ENCODE measurements at places on chromosomes 2 and 18.

DNA sequence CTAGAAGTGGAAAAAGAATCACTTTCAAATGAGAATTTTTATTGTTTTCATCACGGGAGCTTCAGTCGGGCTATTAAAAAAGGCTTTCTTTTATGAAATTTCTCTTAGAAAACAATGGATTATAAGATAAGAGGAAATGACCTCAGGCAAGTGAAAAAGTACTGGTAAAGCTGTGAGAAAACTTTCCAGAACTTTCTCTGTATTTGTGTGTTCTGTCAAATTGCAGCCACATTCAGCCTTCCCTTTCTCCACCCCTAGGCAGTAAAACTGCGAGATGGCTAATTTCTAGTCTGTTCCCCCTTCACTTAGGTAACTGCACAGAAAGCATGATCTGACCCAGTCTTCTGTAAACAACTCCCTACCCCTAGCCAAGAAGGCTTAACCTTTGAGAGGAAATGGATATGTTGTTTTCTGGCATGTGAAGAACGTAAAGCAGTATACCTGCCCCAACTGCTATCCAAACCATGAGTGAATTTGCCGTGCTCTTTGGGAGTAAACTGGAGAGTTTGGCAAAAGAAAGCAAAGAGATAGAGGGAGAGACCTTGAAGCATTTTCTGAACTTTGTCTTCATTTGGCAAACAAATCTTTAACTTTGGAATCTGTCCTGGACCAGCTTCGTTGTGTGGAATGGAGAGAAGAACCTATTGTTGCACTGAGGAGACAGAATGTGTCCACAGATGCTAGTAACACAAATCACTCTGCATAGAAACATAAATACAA, 105.4 kb downstream of the ETAA1 start:
- no peak for DNase-seq

DNA sequence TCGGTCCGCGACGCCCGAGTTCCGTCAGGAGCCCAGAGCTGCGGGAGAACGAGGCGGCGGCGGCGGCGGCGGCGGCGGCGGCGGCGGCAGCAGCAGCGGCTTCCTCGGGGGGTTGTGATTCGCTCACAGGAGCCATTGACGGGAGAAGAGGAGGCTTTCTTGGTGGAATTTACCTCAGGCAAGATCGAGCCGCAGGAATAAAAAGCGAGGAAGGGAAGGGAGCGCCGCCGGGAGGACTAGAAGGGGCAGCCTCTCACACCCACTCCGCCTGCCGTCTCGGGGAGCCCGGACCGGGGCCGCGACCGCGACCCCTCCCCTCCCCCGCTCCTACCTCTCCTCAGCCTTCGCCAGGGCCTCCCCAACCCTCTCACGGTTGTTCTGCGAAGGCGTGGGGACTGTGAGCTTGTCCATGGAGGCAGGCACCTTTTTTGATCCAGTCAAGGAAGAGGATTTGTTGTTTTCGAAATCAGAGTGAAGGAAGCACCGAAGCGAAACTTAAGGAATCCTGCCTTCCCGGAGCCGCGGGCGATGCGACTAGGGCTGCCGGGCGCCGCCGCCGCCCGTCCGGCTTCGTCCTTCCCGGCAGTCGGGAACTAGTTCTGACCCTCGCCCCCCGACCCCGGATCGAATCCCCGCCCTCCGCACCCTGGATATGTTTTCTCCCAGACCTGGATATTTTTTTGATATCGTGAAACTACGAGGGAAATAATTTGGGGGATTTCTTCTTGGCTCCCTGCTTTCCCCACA, 506 bp downstream of the BMPR2 start:
- DNase-seq, result no peak

DNA sequence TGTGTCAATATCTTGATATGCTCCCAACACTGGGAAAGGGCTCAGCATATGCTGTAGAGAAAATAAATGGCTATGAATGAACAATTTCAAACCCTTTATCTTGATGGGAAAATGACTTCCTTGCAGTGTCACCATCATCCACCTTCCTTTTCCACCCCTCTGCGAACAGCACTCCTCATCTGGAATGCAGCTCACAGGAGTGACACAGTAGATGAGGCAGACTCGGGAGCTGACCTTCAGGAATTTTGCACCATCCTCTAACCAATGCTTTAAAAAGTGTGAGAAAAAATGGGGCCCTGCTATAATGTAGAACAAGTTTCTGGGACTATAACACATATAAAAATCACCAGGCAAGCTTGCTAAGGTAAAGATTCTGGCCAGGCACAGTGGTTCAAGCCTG, 41.3 kb upstream of the YPEL5 start:
- no peak for DNase-seq

DNA sequence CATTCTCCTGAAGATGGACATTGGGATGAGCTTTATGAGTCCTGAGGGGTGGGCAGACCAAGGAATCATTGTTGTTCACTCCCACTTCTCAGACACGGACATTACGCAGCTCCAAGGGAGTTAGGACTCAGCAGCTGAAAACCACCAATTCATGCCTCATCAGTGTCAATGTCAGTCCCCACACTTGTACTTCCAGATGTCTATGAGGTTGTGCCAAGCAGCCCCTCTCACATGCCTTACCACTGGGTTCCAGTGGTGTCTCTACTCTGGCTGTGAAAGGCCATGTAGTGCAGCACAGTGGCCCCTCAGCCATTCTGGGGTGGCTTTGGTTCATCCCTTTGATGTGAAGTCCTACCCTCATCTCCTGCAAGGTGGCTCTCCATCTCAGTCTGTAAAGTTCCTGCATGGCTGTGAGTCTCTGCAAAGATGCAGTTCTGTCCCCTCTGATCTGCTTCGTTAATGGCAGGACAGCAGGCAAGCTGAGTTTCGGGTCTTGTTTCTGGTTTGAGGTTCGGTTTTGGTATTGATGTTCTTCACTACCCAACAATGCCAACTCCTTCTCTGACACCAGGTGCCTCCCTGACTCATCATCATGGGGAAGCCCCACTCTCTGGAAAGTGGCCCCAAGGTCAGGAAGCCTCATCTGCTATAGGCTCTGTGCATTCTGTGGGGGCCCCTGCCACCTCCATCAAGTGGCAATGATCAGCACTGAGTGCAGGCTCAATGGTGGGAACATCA, 14.0 kb upstream of the COL6A3 start:
- no peak for DNase-seq

GRCh38 chr2:9778471-9779316, 64.6 kb upstream of the TAF1B start:
- DNase-seq, result no peak

- no peak for DNase-seq
These were observed 2.0 kb downstream of the ANO7 start for GRCh38 chr2:241190291-241190981.

GRCh38 chr2:36701391-36701795, 4.9 kb downstream of the VIT start:
- no peak for DNase-seq
